Activated CD4-positive, alpha-beta T cell treated with anti-CD3 and anti-CD28 coated beads, Interleukin-10, Interleukin-2, amounts not matched to agents 100 ng/mL and 50 ng/mL, durations not matched to agents 16 hours and 8 hours (primary cell): ENCODE measurements at places on chromosomes 7 and 10.

- DNase-seq: no peak
Observed at GRCh38 chr7:80883154-80884025, 35.5 kb downstream of the SEMA3C start.

DNA sequence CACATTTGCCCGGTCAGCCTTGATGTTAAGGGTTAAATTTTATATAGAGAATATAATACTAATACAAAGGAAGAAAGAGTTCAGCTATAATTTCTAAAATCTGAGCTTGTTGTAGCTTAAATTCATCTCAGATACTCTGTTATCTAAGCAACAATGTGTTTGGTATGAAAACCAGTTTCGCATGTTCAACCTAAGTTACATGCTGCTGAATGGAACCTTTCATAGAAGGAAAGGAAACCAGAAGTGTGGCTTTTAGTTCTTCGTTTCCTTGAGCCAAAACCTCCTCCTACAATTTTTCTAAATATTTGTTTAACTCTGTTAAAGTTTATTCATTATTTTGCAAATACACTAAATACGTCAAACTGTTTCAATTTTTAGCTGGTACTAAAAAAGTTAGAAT, 18.5 kb downstream of the AGR2 start:
- DNase-seq: no peak

GRCh38 chr7:36762394-36762793, 38.1 kb upstream of the AOAH start:
- DNase-seq: no peak

DNA sequence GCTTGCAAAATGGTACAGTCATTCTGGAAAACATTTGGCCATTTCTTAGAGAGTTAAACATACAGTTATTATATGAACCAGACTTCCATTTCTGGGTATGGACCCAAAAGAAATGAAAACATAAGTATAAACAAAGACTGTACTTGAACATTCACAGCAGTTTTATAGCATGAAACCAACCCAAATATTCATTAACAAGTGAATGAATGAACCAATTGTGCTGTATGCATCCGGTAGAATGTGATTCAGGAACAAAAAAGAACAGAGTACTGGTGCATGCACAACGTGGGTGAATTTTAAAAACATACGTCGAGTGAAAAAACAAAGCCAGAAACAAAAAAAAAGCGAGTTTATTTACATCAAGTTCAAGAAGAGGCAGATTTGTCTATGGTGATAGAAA, 1085.8 kb upstream of the AUTS2 start:
- DNase-seq: no peak

DNA sequence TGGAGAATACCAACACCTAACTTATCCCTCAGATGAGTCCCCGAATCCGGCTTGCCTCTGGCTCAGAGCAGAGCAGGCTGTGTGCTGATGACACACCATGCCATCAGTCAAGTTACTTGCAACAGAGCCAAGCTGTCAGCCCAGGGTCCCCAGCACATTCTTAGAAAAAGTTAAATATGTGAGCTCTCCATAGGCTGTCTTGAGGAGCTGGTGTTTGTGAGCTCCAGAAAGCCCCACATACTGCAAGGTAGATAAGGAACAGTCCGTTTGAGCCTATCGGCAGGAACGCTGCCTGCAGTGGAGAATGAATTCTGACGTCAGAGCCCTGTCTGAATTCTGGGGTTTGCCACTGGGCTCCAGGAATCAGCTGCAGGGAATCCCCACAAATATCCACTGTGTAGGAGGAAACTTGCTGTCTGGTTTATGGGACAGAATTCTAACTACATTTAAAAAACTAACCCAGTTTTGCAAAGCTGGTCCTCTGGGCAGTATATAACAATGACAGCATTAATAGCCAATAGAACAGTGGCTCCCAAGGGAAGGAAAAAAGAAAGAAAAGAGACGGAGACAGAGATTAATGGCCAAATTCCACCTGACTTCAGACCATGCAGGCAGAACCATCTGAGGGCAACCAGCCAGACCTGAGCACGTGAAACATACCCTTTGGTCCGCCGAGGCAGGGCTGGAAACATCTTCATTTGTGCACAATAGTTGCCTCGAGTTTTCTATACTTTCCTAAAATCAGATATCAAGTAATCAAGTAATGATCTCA, 3.6 kb downstream of the SFXN4 start:
- no peak for DNase-seq

- no peak for DNase-seq
Observed at GRCh38 chr10:34168439-34168838, 646.7 kb downstream of the PARD3 start.

GRCh38 chr10:24240041-24240751, 31.3 kb downstream of the KIAA1217 start:
- DNase-seq: no peak

GRCh38 chr10:437698-438490, 251.6 kb downstream of the DIP2C start:
- DNase-seq: no peak

DNA sequence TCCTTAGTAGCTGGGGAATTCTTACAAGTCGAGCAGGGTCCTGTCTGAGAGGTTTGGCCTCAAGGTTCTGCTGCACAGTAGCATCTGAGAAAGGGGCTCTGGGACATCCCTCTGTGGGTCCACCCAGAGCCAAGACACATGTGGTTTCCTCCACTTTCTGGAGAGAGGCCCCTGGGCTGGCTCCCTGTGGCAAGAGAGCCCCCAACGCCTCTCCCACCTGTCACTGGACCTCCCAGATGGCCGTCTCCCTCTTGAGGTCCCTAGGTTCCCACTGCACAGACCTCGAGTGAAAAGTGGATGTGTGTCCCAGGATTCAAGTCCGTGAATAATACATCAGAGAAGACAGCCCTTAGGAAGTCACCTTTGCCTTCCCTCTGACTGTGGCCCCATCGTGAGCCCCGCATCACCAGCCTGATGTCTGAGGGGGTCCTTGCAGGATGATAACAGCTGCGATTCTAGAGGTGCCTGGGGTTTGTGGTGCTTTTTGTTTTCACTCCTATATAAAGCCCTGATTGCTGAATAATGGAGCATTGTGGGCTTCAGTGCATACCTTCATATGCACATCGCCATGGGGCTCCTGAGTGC, 319.0 kb downstream of the GLRX3 start:
- no peak for DNase-seq
